ENCODE measurements at places on chromosomes 2 and 18.

DNA sequence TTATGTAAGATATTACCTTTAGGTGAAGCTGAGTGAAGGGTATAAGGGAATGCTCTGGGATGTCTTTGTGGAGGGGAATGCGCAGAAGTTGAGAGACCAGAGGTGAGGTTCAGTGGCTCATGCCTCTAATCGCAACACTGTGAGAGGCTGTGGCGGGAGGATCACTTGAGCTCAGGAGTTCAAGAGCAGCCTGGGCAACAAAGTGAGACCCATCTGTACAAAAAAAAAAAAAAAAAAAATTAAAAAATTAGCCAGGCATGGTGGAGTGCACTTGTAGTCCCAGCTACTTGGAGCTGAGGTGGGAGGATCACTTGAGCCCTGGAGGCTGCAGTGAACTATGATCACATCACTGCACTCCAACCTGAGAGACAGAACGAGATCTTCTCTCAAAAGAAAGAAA, 57.3 kb upstream of the SP3 start:
- DNase-seq: no peak

DNA sequence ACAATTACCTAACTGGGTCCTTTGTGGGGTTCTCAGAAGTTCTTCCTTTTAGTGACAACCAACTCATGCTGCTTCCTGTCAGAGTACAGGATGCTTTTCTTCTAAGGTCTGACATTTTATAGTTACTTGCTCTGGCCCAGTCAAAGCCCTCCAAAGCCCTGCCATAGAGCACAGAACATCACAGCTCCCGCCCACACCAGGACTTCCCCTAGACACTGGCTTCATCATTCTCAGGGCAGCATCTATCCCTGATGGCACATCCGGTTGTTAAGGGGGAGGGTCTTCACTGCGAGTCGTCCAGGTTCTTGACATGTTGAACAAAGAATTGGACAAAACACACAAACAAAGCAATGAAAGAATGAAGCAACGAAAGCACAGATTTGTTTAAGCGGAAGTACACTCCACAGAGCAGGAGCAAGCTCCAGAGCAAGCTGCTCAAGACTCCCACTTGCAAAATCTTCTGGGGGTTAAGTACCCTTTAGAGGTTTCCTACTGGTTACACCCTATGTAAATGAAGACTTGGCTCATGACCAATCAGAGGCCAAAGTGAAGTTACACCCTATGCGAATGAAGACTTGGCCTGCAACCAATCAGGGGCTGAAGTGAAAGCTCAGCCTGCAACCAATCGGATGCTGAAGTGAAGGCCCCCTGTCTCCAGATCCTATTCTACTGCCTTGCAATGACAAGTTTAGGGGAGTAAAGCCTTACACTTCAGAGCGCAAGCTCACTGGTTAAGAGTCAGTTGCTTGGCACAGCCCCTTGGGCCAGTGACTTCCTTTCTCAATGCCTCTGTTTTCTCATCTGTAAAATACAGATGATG, 79.0 kb downstream of the HDAC4 start:
- no peak for DNase-seq

- DNase-seq: no peak
These were observed 55.2 kb downstream of the ADCYAP1 start for GRCh38 chr18:959854-960253.

GRCh38 chr2:70094978-70095719, 7.9 kb downstream of the PCBP1 start:
- no peak for DNase-seq
